ENCODE measurements at places on chromosomes 3 and 15.
A peak's percentile ranks its signal among the peaks of the same experiment; 100 is the strongest.

DNA sequence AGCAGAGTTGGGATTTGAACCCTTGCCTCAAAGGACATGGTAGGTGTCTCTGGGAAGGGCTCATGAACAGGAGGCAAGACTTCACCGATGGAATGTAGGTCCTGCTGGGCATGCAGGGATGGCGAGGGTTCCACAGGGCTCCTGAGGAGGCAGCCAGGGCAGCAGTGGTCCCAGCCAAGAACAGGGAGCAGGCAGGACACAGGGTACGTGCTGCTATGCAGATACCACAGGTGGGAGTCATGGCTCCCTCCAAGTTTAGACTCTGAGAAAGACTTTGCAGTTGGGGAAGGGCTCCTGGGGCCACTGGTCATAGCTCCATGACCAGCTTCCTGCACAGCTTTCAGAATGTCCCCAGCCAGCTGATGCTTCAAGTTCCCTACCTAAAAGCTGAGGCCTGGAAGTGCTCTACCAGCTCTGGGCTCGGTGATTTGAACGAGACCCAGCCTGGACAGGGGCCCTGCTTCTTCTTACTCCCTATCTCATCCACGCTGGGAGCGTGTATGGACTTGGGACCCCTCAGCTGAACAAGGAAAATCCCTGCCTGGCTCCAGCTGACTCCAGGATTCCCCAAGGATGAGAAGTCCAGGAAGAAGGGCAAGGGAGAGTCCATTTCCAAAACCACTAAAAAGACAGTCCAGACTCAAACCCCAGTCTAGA, 747 bp downstream of the MYL3 start:
- no peak for DNase-seq

DNA sequence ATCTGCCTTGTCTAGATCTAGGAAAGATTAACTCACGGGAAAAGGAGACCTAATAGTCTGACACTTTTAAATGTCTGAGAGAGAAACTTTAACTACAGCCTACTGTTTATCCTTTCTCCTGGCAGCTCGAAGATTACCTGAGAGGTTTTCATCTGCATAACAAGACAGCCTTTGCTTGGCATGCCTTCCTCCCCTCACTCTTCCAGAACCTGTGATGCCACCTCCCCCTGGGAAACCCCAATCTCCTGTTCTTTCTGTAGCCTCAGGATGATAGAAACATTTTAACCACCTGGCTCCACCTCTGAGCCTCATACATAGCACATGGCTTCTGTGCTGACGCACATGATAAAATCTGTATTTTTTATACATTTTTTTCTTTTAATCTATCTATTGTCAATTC, 420.8 kb downstream of the CNTN6 start:
- DNase-seq = no peak

- no peak for DNase-seq
Observed at GRCh38 chr3:168273917-168274316, 178.2 kb upstream of the GOLIM4 start.

DNA sequence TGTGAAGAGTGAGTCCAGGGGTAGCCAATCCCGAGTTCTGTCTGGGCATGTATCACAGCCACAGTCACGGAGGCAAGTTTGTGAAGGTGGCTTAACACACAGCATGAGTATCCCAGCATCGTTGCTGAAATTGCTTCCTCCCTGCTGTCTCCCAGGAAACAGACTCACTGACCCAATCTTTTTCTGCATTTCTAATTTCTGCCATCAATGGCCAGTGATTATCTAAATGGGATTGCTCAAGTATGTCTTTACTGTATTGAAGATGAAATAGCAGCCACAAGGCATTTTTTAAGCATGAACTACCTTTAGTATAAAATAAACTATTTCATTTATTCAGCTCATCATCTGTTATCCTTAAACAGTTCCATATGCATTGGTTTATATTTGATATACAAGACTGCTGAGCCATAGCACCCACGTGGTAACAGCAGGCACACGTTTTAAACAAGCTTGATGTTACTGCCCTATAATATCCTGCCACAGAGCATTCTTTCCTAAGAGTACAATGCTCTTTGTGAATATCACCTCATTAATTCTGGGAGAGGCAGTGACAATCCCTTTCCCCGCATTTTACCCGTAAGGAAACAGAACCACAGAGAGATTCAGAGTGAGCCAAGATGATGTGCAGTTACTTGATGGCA, 276.6 kb upstream of the THBS1 start:
- peak; percentile 96 for DNase-seq

- DNase-seq = no peak
Observed at GRCh38 chr15:93217343-93217742, 128.3 kb upstream of the RGMA start.

- no peak for DNase-seq
Observed at GRCh38 chr3:151460228-151460627, 633 bp downstream of the IGSF10 start.

DNA sequence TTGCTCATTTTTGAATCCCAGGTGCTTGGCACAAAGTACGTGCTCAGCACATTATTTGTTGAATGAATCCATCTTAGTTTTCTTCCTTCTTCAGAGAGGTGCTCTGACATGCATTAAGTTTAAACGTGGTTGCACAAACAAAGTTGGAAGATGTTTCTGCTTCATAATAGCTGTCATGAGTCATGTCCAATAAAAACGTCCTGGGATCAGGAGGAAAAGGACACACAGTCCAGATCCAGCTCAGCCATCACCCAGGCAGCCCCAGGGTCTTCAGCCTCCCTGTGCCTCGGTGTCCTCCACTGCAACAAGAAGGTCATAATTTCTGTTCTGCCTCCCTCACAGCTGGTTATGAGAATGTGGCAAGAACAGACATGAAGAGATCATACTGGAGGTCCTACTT, 55.4 kb downstream of the CCNL1 start:
- no peak for DNase-seq

GRCh38 chr3:162770551-162770950, 1273.9 kb downstream of the OTOL1 start:
- DNase-seq = no peak

- DNase-seq = no peak
Observed at GRCh38 chr15:69679623-69680228, 227.1 kb downstream of the RPLP1 start.

- no peak for DNase-seq
Observed at GRCh38 chr15:69951898-69952555, 145.7 kb downstream of the TLE3 start.

DNA sequence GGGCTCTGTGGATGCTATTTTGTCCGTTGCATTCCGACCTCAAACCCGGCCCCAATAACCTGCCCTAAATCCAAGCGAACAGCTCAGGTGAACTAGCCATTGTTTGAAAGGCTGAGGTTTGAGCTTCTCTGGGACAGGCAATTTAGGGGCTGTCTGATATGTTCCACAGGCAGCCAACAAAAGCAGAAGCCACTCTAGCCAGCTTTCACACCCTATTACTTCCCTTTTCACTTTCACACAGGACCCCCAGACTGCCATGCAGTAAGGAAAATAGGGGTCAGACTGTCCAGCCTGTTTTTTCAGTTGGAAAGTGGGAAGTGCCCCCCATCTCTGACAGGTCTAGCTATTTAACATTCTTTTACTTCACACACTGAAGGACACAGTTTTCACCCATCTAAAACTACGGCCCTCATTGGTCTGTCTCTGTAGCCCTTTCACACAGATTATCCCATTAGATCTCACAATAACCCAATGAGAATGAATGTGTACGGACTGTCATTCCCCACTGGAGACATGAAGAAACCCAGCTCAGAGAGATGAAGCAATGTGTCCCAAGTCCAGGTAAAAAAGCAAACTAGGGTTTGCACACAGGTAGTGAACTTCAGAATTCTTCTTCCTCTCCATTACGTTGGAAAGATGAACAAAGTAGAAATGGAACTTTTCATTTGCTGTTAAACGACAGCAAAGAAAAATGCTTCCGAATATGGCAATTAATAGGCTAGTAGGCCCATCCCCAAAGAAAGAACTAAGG, 1.9 kb downstream of the CCDC12 start:
- DNase-seq = no peak

- no peak for DNase-seq
Observed at GRCh38 chr3:71862371-71863140, 77.6 kb upstream of the PROK2 start.

- DNase-seq = no peak
Observed at GRCh38 chr3:39577541-39577940, 110.1 kb downstream of the MOBP start.

DNA sequence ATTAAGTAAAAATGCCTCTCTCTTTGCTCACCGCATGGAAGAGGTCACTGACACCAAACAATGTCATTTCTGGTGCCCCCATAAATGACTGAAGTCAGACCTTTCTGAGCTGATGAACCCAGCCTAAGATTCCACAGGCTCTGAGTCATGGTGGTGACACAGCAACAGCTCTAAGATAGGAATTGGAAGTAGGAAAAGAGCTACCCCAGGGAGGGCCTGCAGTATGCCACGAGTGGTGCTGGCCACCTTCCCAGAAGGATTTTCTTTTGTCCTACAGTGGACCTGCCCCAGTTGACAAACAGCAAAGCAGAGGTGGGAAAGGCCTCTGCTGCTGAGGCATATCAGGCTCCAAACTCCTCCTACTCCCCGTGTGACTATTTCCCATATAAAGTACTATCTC, 208.1 kb downstream of the MINAR1 start:
- peak; percentile 68 for DNase-seq
